Activated T-helper 1 cell treated with anti-CD3 and anti-CD28 coated beads, Interleukin-2, amount 50 U/mL, for 16 hours (primary cell): ENCODE measurements at places on chromosomes 7 and 10.

GRCh38 chr10:80407812-80408241 lies 524 bp upstream of the PRXL2A start:
- DNase-seq, result peak; percentile 16

DNA sequence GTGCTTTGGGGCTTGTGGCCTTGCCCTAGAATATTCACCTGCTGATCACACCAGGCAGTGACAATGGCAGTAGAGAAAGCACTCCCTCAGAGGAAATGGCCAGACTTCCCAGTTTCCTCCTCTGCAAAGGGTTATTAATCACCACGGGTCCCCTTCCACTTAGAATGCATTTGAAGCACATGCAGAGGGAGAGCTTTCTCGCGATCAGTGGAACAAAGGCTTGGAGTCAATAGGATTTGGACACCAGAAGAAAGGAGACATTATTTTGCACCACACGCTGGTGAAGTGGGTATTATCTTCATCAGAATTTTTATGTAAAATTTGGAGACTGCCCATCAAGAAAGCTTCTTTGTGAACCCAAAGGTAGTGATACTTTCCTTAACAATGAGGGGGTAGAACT lies 35.4 kb upstream of the INHBA start:
- no peak for DNase-seq

DNA sequence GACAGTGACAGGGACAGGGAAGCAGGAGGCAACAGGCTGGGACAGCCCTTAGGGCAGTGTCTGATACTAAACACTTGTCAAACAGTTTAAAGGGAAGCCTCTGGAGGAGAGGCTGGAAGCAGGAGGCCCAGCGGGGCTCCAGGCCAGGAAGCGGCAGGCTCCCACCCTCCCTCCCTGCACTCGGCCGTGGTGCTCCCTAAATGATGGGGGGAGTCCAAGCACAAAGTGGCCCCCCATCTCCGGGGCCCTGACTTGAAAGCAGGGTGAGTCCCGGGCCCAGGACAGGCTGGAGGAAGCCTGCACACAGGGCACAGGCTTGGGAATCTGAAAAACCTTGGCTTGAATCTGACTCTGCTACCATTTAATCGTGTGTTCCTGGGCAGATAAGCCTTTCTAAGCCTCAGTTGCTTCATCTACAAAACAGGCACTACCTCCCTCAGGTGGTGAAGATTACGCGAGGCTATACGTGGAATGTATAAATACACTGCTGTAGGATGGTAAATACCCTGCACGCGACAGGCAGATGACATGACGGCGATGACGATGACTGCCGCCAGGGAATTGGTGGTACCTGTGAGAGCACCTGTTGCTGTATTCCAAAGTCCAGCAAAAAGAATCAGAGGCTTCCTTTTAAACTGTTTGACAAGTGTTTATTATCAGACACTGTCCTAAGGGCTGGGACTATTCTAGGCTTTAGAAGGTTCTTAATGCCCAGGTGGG lies 34.1 kb downstream of the GBX1 start:
- no peak for DNase-seq

GRCh38 chr7:70597066-70597465 lies 534.9 kb upstream of the GALNT17 start:
- no peak for DNase-seq

DNA sequence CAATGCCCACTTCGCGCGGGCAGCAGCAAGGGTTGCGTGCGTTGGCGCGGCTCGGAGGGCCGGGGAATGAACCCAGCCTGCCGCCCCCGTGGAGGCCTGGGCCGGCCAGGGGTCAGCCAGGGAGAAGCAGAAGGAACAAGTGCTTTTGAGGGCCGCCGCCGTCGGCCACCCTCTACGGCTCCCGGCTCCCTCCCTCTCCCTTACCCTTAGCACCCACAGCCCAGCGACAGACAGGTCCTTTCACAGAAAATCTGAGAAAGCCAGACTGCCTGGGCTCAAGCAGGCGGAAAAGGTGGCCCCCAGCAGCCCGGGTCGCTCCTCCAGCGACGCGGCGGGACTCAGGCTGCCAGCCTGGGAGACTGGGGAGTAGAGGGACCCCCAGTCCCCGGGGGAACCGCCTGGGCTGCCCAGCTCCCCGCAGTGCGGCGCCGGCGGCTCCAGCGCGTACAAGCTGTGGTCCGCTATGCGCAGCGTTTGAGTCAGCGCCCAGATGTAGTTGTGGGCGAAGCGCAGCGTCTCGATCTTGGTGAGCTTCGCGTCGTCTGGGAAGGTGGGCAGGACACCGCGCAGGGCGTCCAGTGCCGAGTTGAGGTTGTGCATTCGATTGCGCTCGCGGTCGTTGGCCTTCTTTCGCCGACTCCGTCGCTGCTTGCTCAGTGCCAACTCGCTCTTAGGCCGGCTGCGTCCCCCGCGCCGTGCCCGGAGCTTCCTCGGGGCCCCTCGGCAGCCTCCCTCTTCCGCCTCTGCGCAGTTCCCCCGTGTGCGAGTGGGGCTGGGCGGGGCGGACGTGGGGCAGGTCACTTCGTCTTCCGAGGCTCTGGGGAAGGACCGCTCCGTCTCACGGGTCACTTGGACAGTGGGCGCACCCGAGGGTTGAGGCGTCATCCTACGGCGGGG lies 815 bp downstream of the NEUROG3 start:
- DNase-seq, result no peak

DNA sequence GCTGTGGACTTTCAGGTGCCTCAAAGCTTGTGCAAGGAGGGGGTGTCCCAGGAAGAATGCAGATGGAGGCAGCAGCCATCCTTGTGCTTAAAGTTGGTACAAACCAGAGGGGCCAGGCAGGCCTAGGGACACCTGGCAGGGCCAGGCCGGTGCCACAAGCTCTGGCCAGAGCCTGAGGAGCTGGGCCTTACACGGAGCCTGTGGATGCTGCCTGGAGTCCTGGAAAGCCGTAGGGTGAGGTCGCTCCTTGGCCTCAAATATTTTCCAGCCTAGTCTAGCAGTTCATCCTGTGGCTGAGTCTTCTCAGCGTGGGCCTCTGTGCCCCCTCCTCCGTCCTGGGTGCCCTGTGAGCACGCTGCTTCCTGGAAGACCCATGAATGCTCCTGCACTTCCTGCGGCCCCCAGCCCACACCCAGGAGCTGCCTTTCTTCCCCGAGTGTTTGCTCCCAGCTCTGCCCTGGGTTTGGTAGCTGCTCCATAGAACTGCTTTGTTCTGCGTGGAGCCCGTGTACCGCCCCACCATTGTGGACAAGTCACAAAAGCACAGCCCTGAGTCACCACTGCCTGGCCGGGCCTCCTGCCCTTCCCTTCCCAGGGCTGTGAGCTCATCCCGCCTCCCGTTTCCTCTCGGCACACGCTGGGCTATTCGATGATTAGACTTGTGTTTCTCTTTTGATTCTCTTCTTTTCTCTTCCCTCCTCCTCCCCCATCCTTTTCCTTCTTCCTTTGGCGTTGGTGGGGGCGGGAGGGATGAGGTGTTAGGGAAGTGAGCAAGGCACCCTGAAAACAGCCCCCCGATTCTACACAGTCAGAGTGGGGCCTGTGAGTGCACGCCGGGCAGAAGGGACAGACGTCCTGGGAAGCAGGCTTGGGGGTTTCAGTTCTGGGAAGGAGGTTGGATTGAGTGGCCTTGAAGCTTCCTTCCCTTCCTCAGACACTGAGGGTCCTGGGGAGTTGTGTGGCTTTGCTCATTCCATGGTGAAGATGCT lies 73.2 kb upstream of the SHH start:
- DNase-seq, result no peak

DNA sequence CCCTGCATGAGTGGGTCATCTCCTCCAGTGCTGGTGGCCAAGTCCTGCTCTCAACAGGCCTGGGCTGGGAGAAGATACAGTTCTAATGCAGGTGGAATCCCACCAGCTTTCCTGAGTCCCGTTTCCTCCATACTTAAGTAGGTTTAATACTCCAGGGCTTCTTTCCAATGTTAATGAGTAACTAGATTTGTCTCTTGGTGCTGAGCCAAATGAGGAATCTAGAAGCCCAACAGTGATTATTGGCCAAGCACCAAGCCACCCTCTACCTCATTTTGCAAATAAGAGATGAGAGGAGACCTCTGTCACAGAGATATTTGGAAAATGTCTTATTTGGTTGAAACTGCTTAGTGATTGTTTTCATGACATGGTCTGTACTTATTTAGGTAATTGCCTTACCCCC lies 37.1 kb downstream of the STARD3NL start:
- DNase-seq, result no peak

DNA sequence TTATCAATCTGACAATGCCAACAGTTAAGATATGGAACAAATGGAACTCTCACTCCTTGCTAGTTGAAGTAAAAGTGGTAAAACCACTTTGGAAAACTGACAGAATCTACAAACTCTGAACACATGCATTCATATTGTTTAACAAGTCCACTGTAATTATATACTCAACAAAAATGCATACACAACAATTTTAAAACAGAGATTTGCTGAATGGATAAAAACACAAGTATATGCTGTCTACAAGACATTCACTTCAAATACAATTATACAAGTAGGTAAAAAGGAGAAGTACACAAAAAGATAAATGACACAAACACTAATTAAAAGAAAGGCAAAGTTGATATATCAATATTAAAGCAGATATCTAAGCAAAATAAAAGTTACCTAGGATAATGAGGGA lies 9.2 kb upstream of the WNT2 start:
- DNase-seq, result no peak

DNA sequence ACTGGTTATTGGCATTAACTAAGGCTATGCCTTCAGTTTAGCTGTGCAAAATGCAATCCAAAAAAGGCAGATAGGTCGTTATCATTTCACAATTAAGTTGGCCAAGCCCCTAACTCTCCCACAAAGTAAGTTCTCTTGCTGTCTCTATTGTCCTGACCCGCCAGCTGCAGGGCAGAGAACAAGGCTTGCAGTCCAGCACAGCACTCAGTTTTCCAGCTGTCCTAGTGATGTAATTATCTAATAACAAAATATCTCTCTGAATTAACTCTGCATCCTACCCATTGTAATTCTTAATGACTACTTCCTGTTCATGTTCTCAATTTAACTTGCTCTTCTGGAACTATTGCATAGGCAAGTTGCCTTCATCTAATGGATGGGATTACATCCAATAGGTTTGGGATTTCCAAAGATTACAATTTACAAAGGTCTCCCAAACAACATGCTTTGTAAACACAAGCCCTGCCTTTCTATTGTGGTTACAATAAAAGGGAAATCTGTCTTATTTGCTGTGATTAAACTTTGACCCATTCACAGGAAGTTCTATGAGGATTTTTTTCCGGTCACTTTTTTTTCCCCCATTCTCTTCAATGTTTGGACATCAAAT lies 55.2 kb downstream of the CDK6 start:
- DNase-seq, result no peak

GRCh38 chr7:140317597-140317996 lies 80.7 kb downstream of the SLC37A3 start:
- no peak for DNase-seq

DNA sequence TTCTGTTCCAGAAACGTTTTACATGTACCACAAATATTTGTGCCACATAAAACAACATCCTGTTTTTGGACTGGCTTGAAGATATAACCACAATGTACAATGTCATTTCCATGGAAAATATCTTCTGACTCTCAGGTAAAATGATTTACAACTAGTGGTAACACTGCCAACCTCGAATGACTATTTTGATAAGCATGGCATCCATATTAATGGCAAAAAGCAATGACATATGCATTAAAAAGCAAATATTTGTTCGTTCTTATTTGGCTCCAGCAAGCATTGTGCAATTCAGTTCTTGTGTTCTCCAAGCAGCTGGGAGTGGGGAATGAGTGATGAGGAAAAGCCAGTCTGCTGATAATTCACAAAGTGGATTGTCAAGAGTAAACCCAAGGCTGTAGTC lies 289.0 kb downstream of the PLXDC2 start:
- DNase-seq, result no peak

DNA sequence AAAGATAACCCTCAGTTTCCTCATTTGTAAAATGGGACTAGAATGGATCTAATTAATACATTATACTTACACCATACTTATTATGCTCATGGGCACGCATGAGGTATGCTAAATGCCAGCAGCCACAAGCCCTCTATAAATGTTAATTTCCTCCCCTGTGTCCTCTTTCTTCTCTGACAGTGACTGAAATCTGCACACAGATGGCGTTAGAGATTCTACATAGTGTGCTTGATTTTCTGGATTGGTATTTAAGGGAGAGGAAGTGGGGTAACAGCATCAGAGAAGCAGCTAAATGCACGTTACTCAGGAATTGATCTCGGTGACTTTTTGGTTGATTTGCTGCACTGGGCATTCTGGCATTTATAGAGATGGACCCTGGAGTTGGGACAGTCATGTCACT lies 568.5 kb downstream of the CALN1 start:
- DNase-seq, result no peak

DNA sequence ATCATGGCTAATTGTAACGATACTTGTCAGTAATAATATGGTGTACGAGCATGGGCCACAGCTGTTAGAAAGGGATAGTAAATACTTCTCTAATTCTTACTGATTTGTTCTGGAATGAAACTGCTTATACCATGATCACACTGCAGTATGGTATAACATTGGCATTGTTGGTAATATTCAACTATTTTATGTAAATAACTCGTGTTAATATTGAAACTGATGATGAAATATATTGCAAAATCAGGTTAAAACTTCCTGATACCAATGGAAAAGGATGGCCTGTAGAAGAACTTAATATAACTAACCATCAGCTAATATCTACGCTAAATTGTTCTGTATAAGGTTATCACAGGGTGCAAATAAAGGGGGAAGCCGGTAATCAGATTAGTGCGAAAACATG lies 10.3 kb downstream of the OR2A14 start:
- no peak for DNase-seq

DNA sequence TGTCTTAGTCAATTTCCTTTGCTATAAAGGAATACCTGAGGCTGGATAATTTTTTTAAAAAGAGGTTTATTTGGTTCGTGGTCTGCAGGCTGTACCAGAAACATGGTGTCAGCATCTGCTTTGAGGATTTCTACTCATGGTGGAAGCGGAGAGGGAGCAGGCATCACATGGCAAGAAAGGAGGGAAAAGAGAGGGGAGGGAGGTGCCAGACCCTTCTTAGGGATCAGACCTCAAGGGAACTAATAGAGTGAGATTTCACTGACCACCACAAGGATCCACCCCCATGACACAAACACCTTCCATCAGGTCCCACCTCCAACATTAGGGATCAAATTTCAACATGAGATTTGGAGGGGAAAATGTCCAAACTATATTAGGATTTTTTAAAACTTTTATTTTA lies 27.0 kb upstream of the AKR1B10 start:
- no peak for DNase-seq

GRCh38 chr7:117126676-117127075 lies 173.4 kb downstream of the ST7 start:
- no peak for DNase-seq

GRCh38 chr10:101835362-101835761 lies 8.2 kb downstream of the KCNIP2 start:
- no peak for DNase-seq

DNA sequence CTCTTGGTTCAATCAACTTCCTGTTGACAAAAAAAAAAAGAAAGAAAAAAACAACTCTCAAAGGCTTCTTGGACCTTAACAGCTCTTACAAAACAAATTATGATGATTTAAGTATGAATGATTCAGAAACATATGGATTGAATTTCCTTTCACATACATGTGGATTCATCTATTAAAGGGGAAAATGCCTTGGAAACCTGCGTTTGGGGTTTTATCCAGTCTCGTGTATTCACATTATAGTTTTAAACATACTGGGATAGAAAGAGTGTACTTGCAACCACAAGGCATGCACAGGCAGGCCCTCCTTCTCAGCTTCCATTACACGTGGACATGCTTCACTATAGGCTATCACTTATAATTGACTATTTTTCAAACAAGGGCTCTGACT lies 286.7 kb downstream of the INHBA start:
- DNase-seq, result no peak
